ENCODE measurements at places on chromosomes 1 and 21. TPM values are rescaled to one million over a fixed set of nuclear protein-coding genes. Genes with fewer than 3 reads are reported as not detected.

- peak; percentile 28 for DNase-seq
These were observed 25.7 kb downstream of the EPHA10 start for GRCh38 chr1:37739222-37739621.

GRCh38 chr1:39046613-39047210, 20.6 kb downstream of the NDUFS5 start:
- no peak for DNase-seq

TGFB2 gene
- total RNA-seq = 30.1 TPM

- peak; percentile 38 for DNase-seq
These were observed 72.3 kb upstream of the NTPCR start for GRCh38 chr1:232878086-232878485.

DNA sequence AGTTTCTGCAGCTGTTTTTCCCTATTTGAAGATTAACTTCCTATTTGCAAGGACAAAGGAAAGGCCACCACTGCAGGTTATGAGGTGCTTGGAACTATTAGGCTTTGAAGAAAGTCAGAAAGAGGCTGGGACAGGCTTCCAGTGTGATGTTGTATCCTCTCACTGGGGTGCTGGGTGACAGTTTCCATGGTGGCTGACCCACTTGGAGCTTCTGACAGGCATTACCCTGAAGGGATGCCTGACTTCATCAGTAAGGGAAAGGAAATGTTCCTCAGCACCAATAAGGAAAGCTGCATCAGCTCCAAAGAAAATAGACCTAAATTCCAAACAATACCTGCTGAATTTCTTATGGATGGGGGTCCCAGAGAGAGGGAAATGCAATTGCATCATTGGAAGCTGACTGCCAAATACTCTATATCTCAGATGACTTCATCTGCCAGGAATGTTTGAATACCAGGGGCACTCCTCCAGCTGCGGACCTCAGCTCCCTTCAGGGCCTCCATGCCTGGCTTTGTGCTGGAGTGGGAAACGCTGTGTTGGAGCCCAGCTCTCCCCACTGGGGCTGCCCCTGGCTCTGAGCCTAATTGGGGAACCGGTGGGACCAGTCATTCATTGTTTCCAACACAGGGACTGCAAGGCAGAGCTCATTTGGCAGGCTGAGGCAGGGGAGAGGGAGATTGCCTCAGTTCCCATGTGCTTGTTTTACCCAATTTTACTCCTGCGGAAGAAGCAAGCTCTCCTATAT, 76.6 kb downstream of the RGL1 start:
- DNase-seq = peak; percentile 67

DNA sequence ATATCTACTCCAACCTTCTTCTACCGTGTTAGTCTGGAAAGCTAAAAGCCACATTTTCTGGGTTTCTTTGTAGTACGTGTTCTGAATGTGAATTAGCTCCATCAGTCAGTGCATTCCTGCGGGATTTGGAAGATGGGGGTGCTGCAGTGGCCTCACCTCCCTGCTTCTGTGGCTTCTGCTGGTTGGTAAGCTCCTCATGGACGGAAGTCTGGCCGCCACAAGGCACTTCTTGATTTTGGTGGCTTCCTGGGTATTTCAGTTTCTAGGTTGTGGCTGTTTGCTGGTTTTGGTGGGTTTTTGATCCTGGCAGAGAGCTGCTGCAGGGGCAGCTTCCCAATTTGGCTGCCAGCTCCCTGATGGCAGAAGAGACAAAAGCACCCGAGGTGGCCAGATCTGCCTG, 20.9 kb upstream of the TACSTD2 start:
- DNase-seq = no peak

DNA sequence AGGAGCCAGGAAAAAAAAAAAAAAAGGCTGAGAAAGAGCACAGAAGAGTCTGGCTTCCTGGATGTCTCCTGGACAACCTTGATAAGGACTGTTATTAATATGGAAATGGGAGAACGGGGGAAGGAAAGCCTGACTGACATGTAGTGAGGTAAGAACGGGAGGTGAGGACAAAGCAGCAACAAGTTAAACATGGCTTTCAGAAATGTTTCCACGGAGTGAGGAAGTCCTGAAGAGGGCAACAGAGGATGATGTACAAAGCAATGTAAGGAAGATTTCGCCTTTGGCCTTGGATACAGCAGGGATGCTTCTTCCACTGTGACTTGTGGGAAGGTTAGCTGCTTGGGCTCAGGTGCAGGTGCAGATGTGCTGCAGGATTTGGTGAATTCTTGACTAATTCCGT, 11.9 kb upstream of the NIBAN1 start:
- DNase-seq = no peak

GRCh38 chr1:15027515-15027986, 126.0 kb upstream of the TMEM51 start:
- DNase-seq = no peak

- no peak for DNase-seq
These were observed 14.1 kb upstream of the HEYL start for GRCh38 chr1:39653546-39654031.

GRCh38 chr21:42818328-42818749, 61.0 kb downstream of the WDR4 start:
- DNase-seq = no peak

- no peak for DNase-seq
These were observed 164.0 kb downstream of the PGBD5 start for GRCh38 chr1:230261928-230262650.

DNA sequence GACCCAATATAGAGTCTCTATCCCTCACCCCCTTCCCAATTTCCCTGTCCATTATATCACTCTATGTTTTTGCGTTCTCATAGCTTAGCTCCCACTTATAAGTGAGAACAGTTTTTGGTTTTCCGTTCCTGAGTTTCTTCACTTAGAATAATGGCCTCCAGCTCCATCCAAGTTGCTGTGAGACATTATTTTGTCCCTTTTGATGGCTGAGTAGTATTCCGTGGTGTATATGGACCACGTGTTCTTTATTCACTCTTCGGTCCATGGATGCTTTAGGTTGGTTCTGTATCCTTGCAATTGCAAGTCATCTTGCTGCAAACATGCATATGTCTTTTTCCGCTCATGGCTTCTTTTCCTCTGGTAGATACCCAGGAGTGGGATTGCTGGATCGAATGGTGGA, 54.3 kb downstream of the AGPAT3 start:
- DNase-seq = no peak

DNA sequence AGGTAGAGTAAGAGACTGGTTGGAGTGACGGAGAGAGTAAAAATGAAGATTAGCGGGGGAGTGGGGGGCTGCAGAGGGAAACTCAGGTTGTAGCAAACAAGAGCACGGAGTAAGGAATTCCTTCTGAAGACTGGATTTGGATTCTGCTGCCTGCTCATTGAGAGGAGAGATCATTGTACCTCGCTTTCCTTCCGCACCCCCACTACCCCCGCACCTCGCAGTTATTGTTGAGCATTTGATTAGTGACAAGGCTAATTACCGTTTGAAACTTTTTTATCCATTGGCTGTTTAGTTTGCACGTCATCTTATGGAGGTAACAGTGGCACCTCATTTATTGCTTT, 463 bp downstream of the PRPF3 start:
- DNase-seq = no peak

All from kidney epithelial cell (primary cell).